ENCODE measurements at places on chromosomes 16 and 17.

- DNase-seq: no peak
Observed at GRCh38 chr17:22278302-22279275, 586.3 kb downstream of the KCNJ18 start.

DNA sequence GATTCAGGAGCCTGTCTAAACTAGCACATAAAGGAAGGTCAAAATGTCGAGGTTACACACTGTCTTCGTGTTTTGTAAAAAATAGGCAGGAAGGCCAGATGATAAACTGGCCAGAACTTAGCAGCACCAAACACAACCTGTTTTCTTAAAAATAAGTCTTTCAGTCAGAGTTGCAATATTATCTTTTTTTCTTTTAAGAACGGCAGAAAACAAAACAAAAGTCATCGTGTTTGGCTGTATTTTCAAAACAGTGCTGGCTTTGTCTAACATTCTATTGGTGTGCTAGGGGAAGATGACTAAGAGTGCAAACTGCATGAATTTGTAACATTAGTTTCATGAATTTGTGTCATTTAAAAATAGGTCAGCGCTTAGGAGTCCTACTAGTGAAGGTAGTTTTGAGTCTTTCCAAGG is 5.3 kb downstream of the MAF start:
- DNase-seq: no peak

- no peak for DNase-seq
Observed at GRCh38 chr17:6989779-6990178, 6.1 kb upstream of the ALOX12 start.

- DNase-seq: no peak
Observed at GRCh38 chr17:45759761-45760160, 24.4 kb upstream of the CRHR1 start.

- no peak for DNase-seq
Observed at GRCh38 chr16:49586466-49587450, 213.2 kb downstream of the C16orf78 start.

GRCh38 chr17:33369149-33369548 is 76.1 kb upstream of the ASIC2 start:
- DNase-seq: no peak

GRCh38 chr17:80871341-80871740 is 120.3 kb upstream of the CHMP6 start:
- DNase-seq: no peak

DNA sequence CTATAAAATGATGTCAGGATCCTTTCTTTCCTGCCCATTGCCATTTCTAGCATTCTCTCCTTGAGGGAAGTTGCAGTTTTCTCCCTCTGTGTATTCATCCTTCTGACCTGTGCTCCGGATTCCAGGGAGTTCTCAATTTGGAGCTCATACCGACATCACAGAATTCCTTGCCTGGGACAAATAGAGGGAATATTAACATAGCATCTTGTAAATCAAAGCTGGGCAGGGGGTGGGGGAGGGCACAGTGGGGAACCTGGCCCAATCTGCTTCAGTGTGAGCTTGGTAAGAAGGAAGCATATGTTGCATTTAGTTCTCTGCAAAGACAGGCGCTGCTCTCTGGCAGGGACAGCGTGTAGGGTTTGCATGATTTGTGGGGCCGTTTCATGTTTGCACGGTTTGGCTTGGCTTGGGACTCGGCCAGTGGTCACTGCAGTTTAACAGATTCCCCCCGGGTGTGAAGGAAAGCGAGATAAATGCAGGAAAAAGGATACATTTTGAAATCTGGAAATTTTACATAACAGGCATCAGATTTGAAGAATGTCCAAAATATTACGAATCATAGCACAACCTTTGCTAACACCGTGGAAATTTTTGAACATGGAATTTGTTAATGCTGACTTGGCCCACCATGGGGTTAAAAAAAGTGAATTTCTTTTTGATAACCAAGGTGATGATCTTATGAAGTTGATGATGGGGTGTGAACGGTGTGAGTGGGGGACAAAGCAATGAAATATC is 178.0 kb downstream of the WWOX start:
- DNase-seq: no peak

- DNase-seq: no peak
Observed at GRCh38 chr16:18979936-18980335, 3.8 kb upstream of the TMC7 start.

- DNase-seq: no peak
Observed at GRCh38 chr16:19137201-19138128, 23.7 kb downstream of the ITPRIPL2 start.

DNA sequence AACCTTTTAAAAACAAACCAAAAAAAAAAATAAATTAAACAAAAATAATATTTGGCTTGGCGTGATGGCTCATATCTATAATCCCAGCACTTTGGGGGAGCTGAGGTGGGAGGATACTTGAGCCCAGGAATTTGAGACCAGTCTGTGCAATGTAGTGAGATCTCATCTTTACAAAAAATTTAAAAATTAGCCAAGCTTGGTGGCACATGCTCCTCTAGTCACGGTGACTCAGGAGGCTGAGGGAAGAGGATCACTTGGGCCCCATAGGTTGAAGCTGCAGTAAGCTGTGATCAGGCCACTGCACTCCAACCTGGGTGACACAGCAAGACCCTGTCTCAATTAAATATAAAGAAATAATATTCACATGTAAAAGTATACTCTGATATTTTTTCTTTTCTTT is 12.2 kb downstream of the GNGT2 start:
- no peak for DNase-seq

GRCh38 chr16:70508752-70509151 is 14.6 kb downstream of the COG4 start:
- no peak for DNase-seq

GRCh38 chr17:52287611-52288010 is 129.1 kb upstream of the CA10 start:
- no peak for DNase-seq

DNA sequence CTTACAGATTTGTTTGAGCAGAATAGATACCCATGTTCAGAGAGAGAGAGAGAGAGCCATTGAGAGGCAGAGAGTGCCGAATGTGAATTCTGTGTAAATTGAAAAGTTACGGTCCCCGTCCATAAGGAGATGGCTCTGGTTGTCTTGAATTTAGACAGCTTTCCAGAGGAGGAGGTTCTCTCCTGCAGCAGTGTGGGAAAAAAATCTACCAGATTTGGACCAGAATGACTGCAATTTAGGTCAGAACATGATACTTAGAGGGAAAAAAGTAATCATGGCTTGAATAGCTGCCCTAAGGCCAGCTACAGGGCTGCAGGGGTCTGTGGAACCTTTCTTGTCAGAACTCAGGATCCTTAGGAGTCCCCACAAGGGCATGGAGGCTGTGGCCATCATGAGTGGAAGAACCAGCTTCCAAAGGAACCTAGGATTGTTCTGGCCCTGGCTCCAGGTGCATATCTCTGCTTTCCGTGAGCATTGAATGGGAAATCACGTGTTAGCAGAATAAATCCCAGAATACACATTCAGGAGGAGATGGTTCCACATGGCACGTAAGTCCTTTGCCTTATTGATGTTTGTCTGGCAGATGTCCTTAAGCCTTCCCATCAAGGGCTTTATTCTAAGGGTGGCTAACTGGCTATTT is 13.0 kb downstream of the PITPNC1 start:
- DNase-seq: no peak

DNA sequence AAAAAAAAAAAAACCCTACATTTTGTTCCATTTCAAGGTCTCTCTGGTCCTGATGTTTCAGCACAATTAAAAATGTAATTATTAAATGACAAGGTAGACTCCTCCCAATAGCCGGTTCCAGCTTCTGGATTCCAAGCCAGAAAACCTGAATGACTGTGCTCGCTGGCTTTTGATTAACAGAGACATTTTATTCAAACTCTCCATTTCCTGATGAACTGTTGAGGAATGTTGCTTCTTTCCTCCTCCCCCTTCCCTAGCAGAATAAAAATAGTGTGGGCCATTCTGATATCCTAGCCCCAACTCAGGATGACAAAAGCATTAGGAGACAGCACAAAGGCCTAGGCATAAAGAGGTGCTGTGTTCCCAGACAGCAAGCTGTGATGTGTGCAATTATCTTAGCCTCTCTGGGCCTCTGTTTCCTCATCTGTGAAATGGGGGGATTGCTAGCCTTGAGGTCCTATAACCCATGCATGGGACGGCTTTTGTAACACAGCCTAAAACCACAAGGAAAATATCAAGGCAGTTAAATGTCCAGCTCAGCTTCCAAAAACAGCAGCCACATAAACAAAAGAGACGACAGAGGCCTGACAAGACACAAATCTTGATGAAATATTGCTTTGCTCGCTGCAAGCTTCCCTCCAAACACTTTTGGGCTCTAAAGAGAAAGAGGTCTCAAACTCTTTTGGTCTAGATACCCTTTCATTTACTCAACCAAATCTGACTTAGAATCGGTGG is 127.2 kb upstream of the RCVRN start:
- no peak for DNase-seq

DNA sequence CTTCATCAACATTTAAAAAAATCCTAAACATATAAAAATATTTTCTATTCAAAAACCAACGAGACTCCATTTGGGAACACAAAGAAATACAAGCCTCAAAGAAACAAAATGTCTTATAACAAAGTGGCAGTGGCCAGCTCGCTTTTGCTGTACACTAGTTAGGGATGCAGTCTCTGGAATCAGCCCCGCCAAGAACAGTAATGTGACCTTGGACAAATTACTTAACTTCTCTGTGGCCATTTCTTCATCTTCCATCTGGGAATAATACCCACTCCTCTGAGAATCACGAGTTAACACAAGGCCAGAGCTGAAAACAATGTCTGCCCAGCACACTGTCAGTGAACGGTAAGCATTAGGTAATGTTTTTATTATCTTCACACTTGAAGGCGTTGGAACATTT is 5.6 kb downstream of the STAT5B start:
- no peak for DNase-seq

- peak; percentile 32 for DNase-seq
Observed at GRCh38 chr16:81652798-81653505, 126.1 kb upstream of the PLCG2 start.

- DNase-seq: no peak
Observed at GRCh38 chr17:38925263-38925995, at the start of gene LASP1NB. LASP1NB (plus strand) TSS chr17:38925614.

- DNase-seq: no peak
Observed at GRCh38 chr16:50172195-50172922, 19.3 kb downstream of the TENT4B start.

- no peak for DNase-seq
Observed at GRCh38 chr17:16449121-16449570, 33.8 kb downstream of the TRPV2 start.

DNA sequence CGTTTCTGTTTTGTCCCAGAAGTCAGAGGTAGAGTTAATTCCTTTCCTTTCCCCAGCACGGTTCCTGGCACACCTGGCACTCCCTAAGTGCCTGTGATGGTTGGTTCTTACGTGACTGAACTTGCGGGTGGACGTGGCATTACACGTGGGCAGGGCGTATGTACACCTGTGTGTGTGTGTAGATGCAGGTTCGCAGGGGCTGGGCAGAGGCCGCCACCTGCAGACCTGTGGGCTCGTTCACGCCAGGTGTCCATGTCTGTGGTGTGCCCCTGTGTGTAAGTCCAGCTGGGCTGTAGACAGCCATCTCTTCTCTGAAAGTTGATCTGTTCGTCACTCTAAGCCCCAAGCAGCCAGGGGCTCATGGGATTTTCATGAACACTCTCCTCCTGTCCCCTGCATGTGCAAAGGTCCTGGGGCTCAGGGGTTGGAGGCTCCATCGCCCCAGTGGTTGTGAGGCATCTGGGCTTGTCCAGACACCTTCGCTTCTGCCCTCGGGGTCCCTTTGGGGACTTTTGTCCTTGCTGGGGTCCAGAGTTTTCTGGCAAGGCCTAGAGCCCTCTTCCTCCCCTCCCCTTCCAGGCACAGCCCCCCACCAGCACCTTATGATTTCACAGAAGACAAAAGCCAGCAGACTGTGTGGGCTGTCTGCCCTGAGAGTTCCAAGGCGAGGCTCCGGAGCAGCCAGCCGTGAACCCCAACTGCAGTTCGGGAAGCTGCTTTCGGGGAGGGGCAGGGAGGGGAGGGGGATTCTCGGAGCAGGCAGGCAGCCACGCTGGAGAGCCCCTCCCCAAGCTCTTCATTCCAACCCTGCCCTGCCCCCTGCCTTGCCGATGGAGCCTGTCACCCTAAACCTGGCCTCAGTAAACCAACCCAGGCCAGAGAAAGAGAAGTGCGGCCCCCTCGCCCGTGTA is 5.4 kb upstream of the FSCN2 start:
- no peak for DNase-seq

DNA sequence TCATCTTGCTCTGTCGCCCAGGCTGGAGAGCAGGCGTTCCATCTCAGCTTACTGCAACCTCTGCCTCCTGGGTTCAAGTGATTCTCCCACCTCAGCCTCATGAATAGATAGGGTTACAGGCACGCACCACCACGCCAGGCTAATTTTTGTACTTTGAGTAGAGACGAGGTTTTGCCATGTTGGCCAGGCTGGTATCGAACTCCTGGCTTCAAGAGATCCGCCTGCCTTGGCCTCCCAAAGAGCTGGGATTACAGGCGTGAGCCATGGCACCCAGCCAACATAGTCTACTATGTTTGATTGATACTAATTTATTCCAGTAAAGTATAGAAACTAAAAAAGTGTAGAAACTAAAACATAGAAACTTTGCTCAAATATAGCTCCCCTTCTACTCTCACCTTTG is 94.9 kb downstream of the CA4 start:
- no peak for DNase-seq

- DNase-seq: peak; percentile 60
Observed at GRCh38 chr17:66715745-66716156, 119.2 kb upstream of the CACNG5 start.

DNA sequence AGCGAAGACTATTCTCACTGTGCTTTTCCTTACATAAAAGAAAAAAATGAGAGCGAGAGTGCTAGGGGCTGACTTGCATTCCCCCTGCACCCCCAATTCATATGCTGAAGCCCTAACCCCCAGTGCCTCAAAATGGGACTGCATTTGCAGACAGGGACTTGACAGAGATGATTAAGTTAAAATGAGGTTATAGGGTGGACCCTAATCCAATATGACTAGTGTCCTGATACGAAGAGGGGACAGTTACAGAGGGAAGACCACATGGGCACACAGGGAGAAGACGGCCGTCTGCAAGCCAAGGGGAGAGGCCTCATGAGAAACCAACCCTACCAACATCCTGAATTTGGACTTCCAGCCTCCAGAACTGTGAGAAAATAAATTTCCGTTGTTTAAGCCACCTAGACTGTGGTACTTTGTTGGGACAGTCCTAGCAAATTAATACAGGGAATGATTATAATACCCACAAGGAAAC is 1.6 kb upstream of the TMEM220 start:
- DNase-seq: no peak

- no peak for DNase-seq
Observed at GRCh38 chr16:67653789-67654402, 6.2 kb downstream of the ACD start.

- no peak for DNase-seq
Observed at GRCh38 chr16:8614435-8615029, 7.0 kb upstream of the METTL22 start.

GRCh38 chr16:71540-72401 is 660 bp downstream of the RHBDF1 start:
- DNase-seq: no peak

GRCh38 chr17:15438491-15439105 is 28.8 kb downstream of the CDRT4 start:
- DNase-seq: no peak

- no peak for DNase-seq
Observed at GRCh38 chr17:21351366-21352065, 24.6 kb upstream of the KCNJ12 start.

GRCh38 chr17:29342158-29342765 is 47.9 kb upstream of the TAOK1 start:
- DNase-seq: no peak

All from NCI-H1105 (cell line).